Natural killer cell treated with Interleukin-12 subunit alpha and Interleukin-12 subunit beta and Interleukin-15 and Interleukin-18, amount 100 ng/mL, for 72 hours (primary cell): ENCODE measurements at places on chromosomes 11 and 22. TPM values are rescaled to one million over a fixed set of nuclear protein-coding genes. Genes with fewer than 3 reads are reported as not detected.

Gene EIF4ENIF1
- total RNA-seq, result 107 TPM

Gene RCOR2
- not detected for total RNA-seq

Gene PATE4
- total RNA-seq, result not detected

Gene FAM181B
- total RNA-seq, result not detected

Gene SHANK3
- not detected for total RNA-seq

Gene OR6A2
- 0.20 TPM for total RNA-seq

Gene RASSF10
- total RNA-seq, result not detected

Gene KREMEN1
- total RNA-seq, result 0.59 TPM

Gene WNT11
- total RNA-seq, result 1.7 TPM

Gene ZNF70
- total RNA-seq, result 5.9 TPM

Gene FZD4
- total RNA-seq, result 0.17 TPM

Gene APOL5
- not detected for total RNA-seq

DNA sequence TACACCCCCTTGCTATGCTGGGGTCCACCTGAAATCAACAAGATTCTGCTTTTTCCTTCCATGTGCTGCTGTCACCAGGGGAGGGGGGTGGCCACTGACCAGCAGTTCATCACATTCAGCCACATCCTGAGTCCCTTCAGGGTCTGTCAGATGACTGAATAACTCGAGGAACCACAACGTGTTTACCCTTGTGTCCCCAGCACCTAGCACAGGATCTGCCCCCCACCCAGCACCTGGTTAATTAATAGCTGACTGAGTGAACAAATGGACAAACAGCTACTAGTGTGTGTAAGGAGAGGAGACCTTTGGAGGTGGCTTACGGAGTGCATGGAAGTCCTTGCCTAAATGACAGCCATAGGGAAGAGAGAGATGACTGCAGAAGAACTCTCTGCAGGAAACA lies 119.5 kb upstream of the NCAM1 start:
- DNase-seq, result no peak

DNA sequence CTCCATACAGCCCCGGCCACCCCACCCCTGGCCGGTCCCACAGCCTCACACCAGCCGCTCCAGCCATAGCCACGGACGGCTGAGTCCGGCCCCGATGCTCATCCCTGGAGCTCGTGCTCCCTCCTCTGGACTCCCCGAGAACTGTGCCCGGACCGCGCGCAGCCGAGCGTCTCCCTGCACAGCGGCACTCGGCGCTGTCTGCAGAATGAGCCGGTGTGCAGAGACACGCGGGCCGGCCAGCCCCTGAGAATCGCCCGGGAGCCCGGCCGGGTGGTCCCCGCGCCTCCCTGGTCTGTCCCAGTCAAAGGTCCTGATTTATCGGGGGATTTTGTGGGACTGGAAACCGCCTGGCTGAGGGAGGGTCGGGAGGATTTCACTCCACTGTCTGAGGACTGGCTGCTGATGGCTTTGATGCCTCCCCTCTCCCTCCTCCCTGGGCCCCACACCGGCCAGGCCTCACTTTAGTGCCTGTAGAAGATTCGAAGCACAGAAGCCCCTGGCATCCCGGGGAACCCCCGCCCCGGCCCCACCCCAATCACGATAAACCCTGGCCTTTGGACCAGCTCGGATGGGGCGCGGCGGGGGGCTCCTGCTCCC lies 102.7 kb downstream of the BRD1 start:
- DNase-seq, result peak; percentile 79

DNA sequence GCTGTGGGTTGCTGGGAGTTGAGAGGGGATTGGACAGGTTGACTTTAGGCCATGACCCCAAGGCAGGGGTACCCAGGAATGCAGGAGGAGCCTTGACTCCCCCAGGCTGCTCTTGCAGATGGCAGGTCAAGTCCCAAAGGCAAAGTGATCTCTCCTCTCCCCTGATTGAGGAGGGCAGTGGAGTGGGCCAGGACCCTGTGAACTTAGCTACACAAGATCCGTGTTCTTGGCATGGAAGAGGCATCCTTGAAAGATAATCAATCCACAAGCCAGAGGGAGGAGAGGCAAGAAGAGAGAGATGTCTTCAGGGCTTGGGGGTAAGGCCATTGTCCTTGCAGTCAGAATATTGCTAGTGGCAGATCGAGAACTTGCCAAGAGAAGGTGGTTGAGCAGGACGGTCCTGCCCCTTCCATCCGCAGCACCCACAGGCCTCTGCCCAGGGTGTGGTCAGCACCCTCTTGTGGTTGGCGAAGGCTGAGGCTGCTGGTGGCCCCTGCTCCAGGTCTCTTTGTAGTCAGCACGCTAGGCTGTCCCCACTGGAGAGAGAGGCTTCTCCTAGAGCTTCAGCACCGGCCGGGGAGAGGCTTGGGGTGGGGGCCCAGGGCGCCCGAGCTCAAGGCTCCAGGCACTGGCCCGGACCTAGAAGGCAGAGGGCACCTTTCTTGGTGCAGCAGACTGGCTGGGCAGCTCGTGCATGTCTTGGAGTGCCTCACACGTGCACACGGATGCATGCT lies 45.4 kb downstream of the KCNC1 start:
- no peak for DNase-seq

- no peak for DNase-seq
Observed at GRCh38 chr11:124600621-124601320, 10.5 kb upstream of the PANX3 start.

DNA sequence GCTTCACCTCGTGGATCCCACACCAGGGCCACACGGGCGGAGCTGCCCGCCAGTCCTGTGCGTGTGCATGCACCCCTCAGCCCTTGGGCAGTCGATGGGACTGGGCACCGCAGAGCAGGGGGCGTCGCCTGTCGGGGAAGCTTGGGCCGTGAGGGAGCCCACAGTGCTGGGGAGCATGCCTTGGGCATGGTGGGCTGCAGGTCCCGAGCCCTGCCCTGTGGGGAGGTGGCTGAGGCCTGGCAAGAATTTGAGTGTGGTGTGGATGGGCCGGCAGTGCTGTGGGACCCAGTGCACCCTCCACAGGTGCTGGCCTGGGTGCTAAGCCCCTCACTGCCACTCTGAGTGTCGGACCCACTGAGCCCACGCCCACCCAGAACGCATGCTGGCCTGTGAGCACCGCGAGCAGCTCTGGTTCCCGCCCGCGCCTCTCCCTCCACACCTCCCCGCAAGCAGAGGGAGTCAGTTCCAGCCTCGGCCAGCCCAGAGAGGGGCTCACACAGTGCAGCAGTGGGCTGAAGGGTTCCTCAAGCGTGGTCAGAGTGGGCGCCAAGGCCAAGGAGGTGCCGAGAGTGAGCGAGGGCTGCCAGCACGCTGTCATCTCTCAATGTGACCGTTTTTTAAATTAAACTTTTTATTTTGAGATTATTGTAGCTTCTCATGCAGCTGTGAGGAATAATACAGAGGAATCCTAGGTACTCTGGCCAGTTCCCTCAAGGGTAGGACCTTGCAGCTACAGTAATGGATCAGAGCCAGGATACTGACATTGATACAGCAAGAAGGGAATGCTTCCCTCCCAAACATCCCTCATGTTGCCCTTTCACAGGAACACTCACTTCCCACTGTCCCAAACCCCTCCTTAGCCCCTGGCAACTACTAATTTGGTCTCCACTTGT lies 127.7 kb downstream of the CRYBB2 start:
- DNase-seq, result no peak

GRCh38 chr11:133355095-133355494 lies 177.2 kb downstream of the OPCML start:
- DNase-seq, result no peak

DNA sequence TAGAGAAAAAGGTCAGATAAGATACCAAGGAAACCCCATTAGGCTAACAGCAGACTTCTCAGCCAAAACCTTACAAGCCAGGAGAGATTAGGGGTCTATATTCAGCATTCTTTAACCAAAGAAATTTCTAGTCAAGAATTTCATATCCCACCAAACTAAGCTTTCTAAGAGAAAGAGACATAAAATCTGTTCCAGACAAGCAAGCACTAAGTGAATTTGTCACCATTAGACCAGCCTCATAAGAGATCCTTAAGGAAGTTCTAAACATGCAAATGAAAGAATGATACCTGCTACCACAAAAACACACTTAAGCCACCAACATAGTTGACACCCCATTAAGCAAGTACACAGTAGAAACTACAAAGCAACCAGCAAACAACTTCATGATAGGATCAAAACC lies 276.2 kb downstream of the C11orf87 start:
- DNase-seq, result no peak

GRCh38 chr22:45225732-45226502 lies 14.8 kb downstream of the KIAA0930 start:
- DNase-seq, result peak; percentile 79

DNA sequence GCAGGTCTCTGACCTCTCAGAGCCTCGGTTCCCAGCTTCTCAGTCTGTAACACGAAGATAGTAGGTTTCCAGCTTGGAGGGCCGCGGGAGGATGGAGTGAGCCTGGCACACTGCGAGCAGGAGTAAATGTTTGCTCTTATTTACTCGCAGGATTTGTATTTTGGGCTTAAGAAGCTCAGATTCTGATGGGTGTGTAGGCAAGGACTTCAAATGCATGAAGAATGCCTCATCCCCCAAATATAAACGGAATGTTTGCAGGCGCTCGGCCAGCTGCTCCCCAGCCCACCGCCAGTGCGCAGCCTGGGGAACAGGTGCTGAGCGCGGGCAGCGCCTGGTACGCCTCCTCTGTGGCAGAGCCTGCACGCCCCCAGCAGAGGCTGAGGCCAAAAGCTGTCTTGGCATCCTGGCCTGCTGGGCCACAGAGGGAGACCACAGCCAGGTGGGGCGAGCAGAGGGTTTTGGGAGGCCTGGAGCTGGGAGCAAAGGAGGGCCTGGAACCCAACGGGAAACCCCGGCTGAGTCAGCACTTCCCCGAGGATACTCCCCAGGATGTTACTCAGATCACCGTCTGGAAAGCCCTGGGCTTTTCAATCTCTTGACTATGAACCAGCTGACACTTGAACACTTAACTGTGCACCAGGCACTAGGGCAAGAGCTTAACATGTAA lies 9.4 kb downstream of the EHD1 start:
- DNase-seq, result no peak

- DNase-seq, result no peak
Observed at GRCh38 chr11:73095613-73096012, 46.5 kb downstream of the FCHSD2 start.

- DNase-seq, result no peak
Observed at GRCh38 chr22:23722724-23723123, 28.2 kb downstream of the ZNF70 start.

- DNase-seq, result no peak
Observed at GRCh38 chr11:1435820-1436467, 46.2 kb downstream of the BRSK2 start.

DNA sequence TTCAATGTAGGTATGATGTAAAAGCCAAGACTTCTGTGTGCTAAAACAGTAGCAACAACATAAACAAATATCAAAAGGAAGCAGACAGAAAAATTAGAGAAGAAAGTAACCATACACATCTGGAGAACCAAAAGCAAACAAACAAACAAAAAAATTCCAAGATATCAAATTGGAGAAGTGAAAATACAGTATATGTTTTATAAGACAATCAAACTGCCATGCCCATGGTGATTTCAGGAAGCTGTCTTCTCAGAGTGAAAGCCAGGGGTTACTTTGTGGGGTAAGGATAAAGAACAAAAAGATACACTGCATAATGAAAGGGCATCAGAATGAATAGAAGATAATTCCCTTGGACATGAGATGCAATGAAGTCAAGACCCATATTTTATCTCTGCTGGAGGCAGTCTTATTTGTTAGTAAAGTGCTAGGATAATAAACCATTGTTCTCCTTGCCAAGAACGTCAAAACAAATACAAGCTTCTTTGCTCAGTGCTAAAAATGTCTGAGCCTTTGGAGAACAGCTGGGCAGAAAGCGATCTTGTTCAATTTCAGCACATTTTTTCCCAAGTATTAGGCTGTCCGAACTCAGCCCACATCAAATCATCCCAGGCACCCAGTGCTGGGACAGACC lies 38.1 kb upstream of the LDLRAD3 start:
- DNase-seq, result no peak

DNA sequence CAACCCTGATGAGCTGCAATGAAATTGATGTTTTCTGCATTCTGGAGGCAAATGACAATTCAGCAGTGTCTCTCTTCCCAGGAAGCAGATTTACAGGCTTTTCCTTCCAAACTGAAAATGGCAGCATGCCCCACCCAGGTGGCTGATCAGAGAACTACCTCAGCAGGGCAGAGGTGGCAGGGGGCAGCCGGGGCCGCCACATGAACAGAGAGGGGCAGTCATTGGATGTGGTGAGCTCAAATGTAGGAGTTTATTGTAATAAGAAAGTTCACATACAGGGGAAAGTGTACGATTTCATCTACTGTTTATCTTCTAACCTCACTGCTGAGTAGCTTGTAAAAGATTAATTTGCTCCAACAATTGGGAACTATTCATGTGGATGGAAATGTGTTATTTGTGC lies 15.7 kb upstream of the PARVA start:
- no peak for DNase-seq

DNA sequence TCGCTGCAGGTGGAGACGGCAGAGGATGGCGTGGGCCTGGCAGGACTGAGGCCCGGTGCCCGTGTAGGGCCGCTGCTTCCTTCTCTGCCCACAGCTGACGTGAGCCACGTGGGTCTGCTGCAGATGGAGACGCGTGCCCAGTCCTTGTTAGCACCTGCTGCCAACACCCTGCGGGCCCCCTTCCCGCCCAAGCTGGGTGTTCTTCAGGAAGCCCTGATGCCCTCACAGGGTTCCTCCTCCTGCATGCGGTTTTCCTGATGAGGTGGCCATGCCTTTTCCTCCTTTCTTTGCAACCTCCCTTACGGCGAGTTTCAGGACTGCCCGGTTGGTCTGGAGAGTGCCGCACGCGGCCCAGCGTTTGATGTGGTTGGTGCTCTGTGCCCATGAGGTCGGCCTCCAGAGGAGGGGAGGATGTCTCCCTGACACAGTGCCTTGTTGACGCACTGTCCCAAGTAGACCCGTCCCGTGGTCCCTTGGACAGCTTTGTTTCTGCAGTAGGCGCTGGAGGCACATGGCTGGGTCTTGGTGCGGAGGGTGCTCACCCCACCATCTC lies 44.7 kb downstream of the AP2A2 start:
- DNase-seq, result peak; percentile 73

GRCh38 chr11:81331611-81332235 lies 1401.9 kb downstream of the FAM181B start:
- DNase-seq, result no peak

DNA sequence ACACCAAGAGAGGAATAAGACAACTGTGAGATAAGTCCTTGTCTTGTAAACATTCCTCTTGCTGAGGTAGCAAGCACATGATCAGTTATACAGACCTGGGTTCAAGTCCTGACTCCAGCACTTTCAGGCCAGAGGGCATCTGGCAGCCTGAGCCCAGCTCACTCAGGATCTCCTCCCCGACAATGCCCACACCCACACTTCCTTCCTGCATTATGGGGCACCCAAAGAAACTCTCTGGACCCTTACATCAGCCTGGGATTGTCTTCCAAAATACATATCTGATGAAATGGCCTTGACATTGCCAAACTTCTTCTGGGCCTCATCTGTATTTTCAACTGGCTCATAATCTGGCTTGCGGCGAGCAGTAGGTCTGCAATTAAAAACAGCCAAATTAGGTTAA lies 48.6 kb downstream of the ARFGAP3 start:
- no peak for DNase-seq

- no peak for DNase-seq
Observed at GRCh38 chr11:1672613-1673350, 24.2 kb upstream of the KRTAP5-6 start.

- no peak for DNase-seq
Observed at GRCh38 chr11:75328426-75329277, 22.8 kb downstream of the ARRB1 start.
